Activated naive CD4-positive, alpha-beta T cell treated with anti-CD3 and anti-CD28 coated beads, Interleukin-2, amount 10 ng/mL, durations not matched to agents 7 days and 5 days (primary cell): ENCODE measurements at places on chromosomes 16 and 17.

- H3K36me3 ChIP-seq: peaks cover 2% of the 10 kb centered on the region
- H3K27me3 ChIP-seq: peaks cover 43% of the 10 kb centered on the region
- peaks cover 35% of the 10 kb centered on the region for H3K4me1 ChIP-seq
- DNase-seq: peak; percentile 49
- peak overlapping the region; percentile 67 for H3K27ac ChIP-seq
Measured at GRCh38 chr17:40427002-40427491, 9.4 kb upstream of the TOP2A start.

- no peaks in the 10 kb centered on the region for H3K4me1 ChIP-seq
- no peaks in the 10 kb centered on the region for H3K36me3 ChIP-seq
- no peak overlapping the region for H3K4me3 ChIP-seq
- H3K27ac ChIP-seq: no peak overlapping the region
- H3K27me3 ChIP-seq: no peaks in the 10 kb centered on the region
Measured at GRCh38 chr17:71023249-71024030, 854.1 kb downstream of the KCNJ2 start.

DNA sequence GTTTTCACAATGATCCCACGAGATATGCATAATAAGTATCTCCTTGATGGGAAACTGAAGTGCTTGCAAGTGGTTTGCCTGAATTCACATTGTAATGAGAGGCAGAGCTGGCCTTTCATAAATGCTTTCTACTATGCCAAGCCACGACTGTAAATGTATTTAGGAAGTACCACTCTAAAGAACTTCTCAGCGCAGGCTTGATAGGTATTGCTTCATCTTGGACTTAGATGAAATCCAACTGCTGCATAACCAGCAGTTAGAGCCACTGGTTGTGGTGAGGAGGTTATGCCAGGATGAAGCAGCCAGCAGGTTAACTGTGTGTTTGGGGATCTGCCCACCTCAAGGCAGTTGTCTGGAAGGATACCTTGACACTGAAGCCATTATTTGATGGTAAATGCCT lies 26.8 kb downstream of the MARCHF10 start:
- no peaks in the 10 kb centered on the region for H3K36me3 ChIP-seq
- H3K4me1 ChIP-seq: no peaks in the 10 kb centered on the region
- no peak overlapping the region for H3K27ac ChIP-seq
- H3K27me3 ChIP-seq: peaks cover 8% of the 10 kb centered on the region

GRCh38 chr17:80513201-80513600 lies 31.4 kb upstream of the RPTOR start:
- H3K27me3 ChIP-seq: peaks cover 24% of the 10 kb centered on the region
- no peak for DNase-seq
- no peaks in the 10 kb centered on the region for H3K4me1 ChIP-seq
- H3K27ac ChIP-seq: no peak overlapping the region
- no peak overlapping the region for H3K4me3 ChIP-seq

GRCh38 chr16:48137822-48138221 lies 18.0 kb downstream of the ABCC12 start:
- no peaks in the 10 kb centered on the region for H3K4me1 ChIP-seq
- no peak for DNase-seq
- peaks cover 6% of the 10 kb centered on the region for H3K27me3 ChIP-seq
- H3K4me3 ChIP-seq: no peak overlapping the region

DNA sequence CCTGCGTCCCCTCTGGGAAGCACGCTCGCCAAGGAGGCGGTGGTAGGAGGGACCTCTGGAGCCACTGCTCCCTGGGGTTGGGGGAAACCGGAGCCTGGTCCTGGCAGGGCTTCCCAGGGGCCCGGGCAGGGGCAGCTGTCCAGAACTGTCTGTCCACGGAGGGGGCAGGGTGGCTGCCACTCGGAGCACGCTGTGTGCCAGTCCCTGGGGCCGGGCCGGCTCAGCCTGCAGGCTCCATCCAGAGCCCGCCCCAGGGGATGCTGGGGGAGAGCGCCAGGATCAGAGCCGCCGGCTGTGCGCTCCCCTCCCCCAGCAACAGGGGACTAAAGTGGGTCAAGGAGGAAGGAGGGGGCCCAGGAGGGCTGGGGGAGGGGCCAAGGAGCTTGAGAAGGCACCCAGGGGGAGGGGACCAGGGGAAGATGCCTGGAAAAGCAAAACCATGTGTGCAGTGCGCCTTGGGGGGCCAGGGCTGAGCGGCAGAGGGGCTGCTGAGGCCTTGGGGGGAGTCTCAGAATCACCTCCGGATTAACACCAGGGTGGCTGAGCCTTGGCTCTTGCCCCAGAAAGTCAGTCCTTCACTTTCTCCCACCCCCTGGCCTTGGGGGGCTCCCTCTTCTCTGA lies 21.3 kb downstream of the ZNF423 start:
- no peak overlapping the region for H3K27ac ChIP-seq
- H3K27me3 ChIP-seq: peaks cover 33% of the 10 kb centered on the region
- no peaks in the 10 kb centered on the region for H3K36me3 ChIP-seq
- H3K4me3 ChIP-seq: no peak overlapping the region
- DNase-seq: no peak

DNA sequence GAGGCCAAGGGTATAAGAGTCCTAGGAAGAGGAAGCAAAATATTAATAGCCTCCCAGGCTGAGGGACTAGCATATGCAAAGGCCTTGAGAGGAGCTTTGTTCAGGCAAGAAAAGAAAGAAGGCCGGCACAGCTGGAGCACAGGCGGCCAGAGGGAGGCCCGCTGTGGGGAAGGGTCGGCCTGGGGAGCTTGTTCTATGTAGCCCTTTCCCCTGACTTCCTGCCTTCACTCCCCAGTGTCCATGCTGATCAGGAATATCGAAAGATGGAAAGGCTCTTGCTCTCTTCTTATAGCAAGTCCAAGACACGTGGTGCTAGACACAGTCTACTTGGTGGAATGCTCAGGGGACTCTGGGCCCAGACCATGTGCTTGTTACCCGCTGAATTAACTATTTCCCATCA lies 27.4 kb upstream of the HAS3 start:
- no peak overlapping the region for H3K4me3 ChIP-seq
- H3K27me3 ChIP-seq: no peaks in the 10 kb centered on the region
- no peaks in the 10 kb centered on the region for H3K4me1 ChIP-seq
- no peak overlapping the region for H3K27ac ChIP-seq
- DNase-seq: no peak
- peaks cover 1% of the 10 kb centered on the region for H3K36me3 ChIP-seq

GRCh38 chr17:18231164-18231563 lies 5.7 kb downstream of the LLGL1 start:
- peaks cover 18% of the 10 kb centered on the region for H3K4me1 ChIP-seq
- H3K4me3 ChIP-seq: no peak overlapping the region
- no peaks in the 10 kb centered on the region for H3K27me3 ChIP-seq
- H3K36me3 ChIP-seq: no peaks in the 10 kb centered on the region
- no peak for DNase-seq

GRCh38 chr16:82133798-82134197 lies 36.2 kb downstream of the MPHOSPH6 start:
- no peaks in the 10 kb centered on the region for H3K27me3 ChIP-seq
- peak; percentile 33 for DNase-seq
- peak overlapping the region; percentile 64 for H3K27ac ChIP-seq
- no peak overlapping the region for H3K4me3 ChIP-seq

DNA sequence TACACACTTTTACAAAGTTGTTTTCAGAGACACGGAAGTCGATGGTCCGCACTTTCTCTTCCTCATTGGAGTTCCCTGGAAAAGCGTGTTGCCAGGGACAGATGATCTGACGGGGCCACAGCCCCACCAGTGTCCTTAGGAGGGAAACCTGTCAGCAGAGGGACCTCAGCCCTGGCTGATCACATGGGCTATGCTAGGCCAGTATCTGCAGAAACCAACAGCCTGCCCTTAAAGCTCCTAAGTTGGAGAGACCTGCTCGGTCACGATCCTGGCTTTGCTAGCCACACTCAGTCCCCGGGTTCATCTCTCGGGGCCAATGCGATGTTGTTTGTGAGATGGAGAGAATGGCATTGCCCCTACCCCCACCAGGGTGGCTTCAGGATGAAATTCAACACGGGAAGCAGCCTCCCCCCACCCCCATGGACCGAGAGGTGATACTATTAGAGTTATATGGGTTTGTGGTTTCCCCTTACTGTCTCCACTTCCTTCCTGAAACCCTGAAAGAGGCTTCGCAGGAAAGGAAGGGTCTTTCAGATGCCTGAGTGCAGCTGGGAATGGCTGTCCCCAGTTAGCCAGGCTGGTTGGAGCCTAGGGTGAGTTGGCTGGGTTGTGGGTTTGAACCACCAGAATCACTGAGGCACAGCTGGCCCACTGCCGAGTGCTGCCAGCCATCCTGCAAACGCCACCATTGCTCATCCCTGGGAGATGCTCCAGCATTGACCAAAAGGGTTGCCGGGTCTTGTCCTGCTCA lies 16.6 kb downstream of the RMI2 start:
- H3K4me3 ChIP-seq: peak overlapping the region; percentile 68
- peaks cover 17% of the 10 kb centered on the region for H3K36me3 ChIP-seq
- peak; percentile 64 for DNase-seq
- H3K27ac ChIP-seq: peak overlapping the region; percentile 80
